ENCODE measurements at places on chromosomes 1 and 21.

DNA sequence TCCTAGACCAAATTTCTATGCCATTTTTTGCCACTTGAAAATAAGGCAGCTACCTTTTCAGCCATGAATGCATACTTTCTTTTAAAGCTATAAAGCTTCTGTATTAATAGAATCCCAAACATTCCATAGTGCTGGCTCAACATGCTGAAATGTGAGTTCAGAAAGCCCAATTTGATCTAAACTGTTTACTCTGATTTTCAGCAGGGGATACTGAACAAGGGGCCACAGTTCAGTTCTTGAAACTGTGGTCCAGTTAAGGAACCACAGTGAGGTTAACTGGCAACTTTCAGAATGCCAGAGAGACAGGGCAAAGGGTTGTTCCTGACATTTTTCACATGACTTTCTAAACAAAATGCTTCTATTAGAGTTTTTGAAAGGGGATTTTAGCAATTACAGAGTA lies 85.7 kb upstream of the COL11A1 start:
- no peak for DNase-seq

GRCh38 chr1:12170263-12170671 lies 3.5 kb downstream of the TNFRSF1B start:
- no peak for DNase-seq

DNA sequence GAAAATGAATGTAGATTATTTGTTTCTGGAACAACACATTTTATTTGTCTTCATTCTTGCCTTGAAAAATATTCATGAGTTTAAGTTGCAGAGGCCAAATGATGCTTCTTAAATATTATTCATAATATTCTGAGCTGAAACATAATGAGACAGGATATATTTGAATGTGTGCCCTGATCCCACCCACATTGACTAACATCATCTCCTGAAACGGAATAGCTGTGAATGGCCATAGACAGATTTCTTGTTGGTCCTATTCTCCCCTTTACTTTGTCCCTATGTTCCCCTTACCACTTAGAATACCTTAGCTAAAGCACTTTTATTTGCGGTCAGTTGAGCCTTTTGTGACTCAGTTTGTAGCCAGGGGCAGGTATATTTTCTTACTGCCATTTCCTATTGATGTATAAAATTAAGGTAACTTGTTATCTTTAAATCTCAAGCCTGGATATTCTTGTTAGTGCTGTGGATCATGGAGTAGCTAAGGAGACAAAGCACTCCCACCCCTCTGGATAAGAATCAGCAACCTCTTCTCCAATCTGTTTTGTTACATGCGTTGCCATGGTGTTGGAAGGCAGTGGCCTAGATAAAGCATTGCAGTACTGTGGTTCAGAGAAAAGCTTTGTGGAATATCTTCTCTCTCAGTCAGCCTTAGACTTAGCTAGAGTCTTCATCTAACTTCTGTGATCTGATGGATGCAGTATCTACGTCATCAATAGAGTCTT lies 478.5 kb upstream of the DEPDC1 start:
- DNase-seq: peak; percentile 61

DNA sequence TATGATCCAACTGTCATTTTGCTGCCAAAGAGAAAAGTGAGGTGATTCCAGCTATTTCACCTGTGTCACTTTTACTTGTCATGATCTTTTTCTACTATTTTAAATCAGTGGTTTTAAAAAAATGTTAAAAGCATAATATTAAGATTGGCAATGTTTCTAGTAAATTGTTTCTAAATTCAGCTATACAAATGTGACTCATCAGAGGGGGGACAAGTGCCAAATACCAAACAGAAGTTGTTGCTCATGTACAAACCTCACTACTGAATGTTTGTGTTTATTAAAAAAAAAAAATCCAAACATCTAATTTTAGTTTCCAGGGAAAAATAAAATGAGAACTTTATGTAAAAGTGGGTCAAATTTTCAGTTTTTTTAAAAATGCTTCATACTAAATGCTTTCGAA lies 346.2 kb upstream of the SNX7 start:
- no peak for DNase-seq

- DNase-seq: peak; percentile 62
Measured at GRCh38 chr1:203133970-203134725, 6.6 kb downstream of the ADORA1 start.

- DNase-seq: no peak
Measured at GRCh38 chr1:27597516-27598294, 6.2 kb downstream of the AHDC1 start.

DNA sequence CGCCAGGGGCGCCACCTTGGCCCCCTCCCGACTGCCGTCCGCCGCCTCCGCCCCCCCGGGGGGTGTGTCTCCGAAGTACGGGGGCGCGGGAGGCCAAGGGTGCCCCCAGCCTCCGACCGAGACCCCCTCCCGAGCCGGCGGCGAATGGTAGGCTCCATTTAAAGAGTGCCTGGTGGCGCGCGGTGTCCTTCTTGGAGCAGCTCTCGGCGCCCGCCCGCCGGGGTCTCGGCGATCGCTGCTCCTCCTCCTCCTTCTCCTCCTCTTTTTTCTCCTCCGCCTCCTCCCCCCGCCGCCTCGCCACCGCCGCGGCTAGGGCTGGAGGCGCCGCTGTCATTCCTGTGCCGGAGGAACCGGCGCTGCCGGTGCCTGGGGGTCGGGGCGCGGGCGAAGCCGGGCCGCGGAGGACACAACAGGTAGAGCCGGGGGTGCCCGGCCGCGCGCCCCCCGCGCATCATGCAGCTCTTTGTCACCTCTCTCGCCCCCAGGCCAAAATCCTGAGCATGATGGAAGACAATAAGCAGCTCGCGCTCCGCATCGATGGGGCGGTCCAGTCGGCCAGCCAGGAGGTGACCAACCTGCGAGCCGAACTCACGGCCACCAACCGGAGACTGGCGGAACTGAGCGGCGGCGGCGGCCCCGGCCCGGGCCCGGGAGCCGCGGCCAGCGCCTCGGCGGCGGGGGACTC lies at the start of gene KAZN:
KAZN (plus strand) TSS at position 188 of the 685 bp plus-strand sequence.
- no peak for DNase-seq

Data from hippocampal formation (tissue), 2 donors.